Right atrium auricular region (tissue), 2 donors: ENCODE measurements at places on chromosomes 2 and 18.

- DNase-seq: no peak
- peaks cover 5% of the 10 kb centered on the region for H3K36me3 ChIP-seq
- no peaks in the 10 kb centered on the region for H3K4me1 ChIP-seq
- no peak overlapping the region for H3K27ac ChIP-seq
- no peaks in the 10 kb centered on the region for H3K27me3 ChIP-seq
Measured at GRCh38 chr2:216658757-216659156, 25.5 kb downstream of the IGFBP2 start.

GRCh38 chr2:162085090-162085891, 11.3 kb upstream of the DPP4 start:
- no peak overlapping the region for H3K4me3 ChIP-seq
- no peaks in the 10 kb centered on the region for H3K4me1 ChIP-seq
- no peak overlapping the region for H3K27ac ChIP-seq
- H3K36me3 ChIP-seq: no peaks in the 10 kb centered on the region
- DNase-seq: no peak

GRCh38 chr2:233048569-233049193, 11.5 kb upstream of the INPP5D start:
- H3K4me1 ChIP-seq: no peaks in the 10 kb centered on the region
- H3K4me3 ChIP-seq: no peak overlapping the region
- H3K27me3 ChIP-seq: no peaks in the 10 kb centered on the region

GRCh38 chr2:14324308-14324707, 308.2 kb upstream of the LRATD1 start:
- no peaks in the 10 kb centered on the region for H3K4me1 ChIP-seq
- no peak overlapping the region for H3K27ac ChIP-seq
- H3K27me3 ChIP-seq: no peaks in the 10 kb centered on the region
- H3K36me3 ChIP-seq: no peaks in the 10 kb centered on the region

- no peak overlapping the region for H3K27ac ChIP-seq
- no peak overlapping the region for H3K4me3 ChIP-seq
- no peaks in the 10 kb centered on the region for H3K4me1 ChIP-seq
- no peaks in the 10 kb centered on the region for H3K36me3 ChIP-seq
Measured at GRCh38 chr2:163077241-163077640, 238.7 kb upstream of the KCNH7 start.
